ENCODE measurements at places on chromosomes 3 and 15. TPM values are rescaled to one million over a fixed set of nuclear protein-coding genes. Genes with fewer than 3 reads are reported as not detected.

DNA sequence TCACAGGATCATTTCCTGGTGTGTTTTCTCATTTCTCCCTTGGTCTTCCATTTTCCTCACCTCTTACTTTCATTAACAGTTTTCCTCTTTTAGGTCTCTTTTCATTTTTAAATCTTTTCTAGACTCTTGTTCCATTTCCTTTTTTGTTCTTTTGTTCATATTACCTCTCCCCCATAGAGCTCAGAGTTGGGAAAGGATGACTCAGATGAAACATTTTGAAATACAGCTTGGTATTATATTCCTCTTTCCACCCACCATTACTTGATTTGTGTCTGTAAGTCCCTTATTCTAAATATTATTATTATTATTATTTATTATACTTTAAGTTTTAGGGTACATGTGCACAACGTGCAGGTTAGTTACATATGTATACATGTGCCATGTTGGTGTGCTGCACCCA is 153.1 kb downstream of the VGLL3 start:
- no peaks in the 10 kb centered on the region for H3K27me3 ChIP-seq
- no peak overlapping the region for H3K4me3 ChIP-seq
- H3K4me1 ChIP-seq: no peaks in the 10 kb centered on the region
- no peaks in the 10 kb centered on the region for H3K36me3 ChIP-seq
- no peak for DNase-seq
- no peak overlapping the region for H3K27ac ChIP-seq

DNA sequence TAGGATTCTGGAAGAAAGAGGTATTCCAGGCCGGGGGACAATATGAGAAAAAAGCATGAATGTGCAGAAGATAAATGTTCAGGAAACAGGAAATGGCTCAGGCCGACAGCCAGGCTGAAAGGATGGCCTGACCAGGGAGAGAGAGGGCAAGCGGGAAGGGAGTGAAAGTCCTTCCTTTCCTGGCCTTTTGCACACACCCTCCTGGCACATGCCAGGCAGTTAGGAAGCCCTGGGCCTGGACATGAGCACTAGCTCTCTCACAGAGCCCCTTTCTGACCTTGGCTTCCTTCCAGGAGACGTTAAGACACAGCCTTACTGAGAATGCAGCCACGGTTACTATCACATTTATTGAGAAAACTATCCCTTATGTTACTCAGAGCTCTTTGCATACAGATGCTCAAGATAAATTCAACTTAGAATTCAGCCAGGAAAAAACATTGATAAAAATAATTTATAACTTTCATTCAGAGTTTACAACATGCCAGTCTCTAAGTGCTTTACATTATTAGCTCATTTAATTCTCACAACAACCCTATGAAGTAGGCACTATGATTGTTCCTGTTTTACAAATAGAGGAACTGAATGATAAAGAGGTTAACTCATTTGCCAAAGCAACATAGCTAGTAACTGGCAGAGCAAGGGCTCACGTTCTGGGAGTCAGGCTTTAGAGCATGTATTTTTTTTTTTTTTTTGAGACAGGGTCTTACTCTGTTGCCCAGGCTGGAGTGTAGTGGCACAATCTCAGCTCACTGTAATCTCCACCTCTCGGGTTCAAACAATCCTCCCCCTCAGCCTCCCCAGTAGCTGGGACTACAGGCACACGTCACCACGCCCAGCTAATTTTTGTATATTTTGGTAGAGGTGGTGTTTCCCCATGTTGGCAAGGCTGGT is 39.4 kb upstream of the SMAD3 start:
- H3K27me3 ChIP-seq: no peaks in the 10 kb centered on the region
- no peaks in the 10 kb centered on the region for H3K36me3 ChIP-seq
- H3K4me3 ChIP-seq: no peak overlapping the region
- peak overlapping the region; percentile 62 for H3K27ac ChIP-seq
- DNase-seq: no peak
- peaks cover 30% of the 10 kb centered on the region for H3K4me1 ChIP-seq

DNA sequence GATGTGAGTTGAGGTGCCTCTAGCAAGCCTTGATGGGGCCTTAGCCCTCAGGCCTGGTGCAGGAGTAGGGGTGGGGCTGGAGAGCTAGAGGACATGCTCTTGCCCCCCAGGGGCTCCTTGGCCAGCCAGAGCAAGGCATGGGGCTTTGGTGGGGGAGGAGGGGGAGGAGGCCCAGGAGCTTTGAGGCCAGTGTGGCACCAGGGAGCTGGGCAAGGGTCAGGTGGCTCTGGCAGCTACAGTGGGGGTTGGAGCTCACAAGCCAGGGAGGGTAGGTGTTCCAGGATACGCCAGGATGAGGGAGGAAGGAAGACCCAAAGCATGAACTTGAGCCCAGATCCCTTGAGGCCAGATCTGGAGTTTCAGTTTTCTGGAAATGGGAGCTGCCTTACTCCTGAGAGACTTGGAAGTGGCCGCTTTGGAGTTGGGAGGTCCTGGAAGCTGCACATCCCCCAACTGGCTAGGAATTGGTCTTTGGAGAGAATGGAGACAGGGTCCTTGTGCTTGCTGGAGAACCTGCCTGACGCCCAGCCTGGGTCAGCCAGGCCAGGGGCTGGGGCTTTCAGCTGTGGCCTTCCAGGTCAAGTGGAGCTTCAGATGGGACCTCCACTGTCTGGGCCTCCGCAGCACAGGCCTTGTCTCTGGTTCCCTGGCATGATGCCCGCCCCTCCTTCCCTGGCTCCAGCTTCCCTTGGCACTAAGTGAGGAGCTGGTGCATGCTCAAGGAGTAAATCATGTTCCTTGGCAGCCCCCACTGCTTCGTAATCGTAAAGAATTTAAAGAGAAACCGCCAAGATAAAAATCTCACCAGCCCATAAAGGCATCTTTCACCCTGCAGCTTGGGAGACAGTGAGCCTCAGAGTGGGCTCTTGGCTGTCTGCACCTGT is 8.7 kb downstream of the SEMA3F start:
- peak; percentile 80 for DNase-seq
- H3K27ac ChIP-seq: peak overlapping the region; percentile 83
- H3K4me1 ChIP-seq: peaks cover 49% of the 10 kb centered on the region
- peak overlapping the region; percentile 57 for H3K4me3 ChIP-seq
- H3K27me3 ChIP-seq: no peaks in the 10 kb centered on the region
- no peaks in the 10 kb centered on the region for H3K36me3 ChIP-seq

GRCh38 chr3:136270179-136270578 is 20.0 kb downstream of the PCCB start:
- no peak overlapping the region for H3K4me3 ChIP-seq
- H3K36me3 ChIP-seq: no peaks in the 10 kb centered on the region
- H3K27me3 ChIP-seq: no peaks in the 10 kb centered on the region
- DNase-seq: no peak
- no peak overlapping the region for H3K27ac ChIP-seq

DNA sequence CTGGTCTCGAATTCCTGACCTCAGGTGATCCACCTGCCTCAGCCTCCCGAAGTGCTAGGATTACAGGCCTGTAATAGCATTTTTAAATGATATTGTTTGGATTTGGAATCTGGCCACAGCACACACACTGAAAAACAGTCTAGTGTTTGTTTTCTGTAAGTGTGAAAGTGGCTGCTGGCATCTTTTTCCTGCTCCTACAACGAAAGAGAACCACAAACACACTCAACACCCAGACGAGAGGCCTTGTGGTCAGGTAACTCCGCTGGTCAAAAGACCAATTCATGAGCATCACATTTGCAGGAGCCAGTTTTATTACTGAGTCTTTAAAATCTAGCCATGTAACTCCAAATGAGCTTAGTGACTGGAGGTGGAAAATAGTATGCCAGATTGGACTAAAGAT is 50.2 kb downstream of the IMPG2 start:
- no peak overlapping the region for H3K27ac ChIP-seq
- peaks cover 12% of the 10 kb centered on the region for H3K4me1 ChIP-seq
- DNase-seq: no peak
- H3K27me3 ChIP-seq: no peaks in the 10 kb centered on the region
- H3K36me3 ChIP-seq: no peaks in the 10 kb centered on the region

- no peak overlapping the region for H3K27ac ChIP-seq
- no peaks in the 10 kb centered on the region for H3K27me3 ChIP-seq
- H3K4me1 ChIP-seq: no peaks in the 10 kb centered on the region
- no peaks in the 10 kb centered on the region for H3K36me3 ChIP-seq
- H3K4me3 ChIP-seq: no peak overlapping the region
Measured at GRCh38 chr15:49750553-49750952, 129.7 kb downstream of the DTWD1 start.

- peaks cover 32% of the 10 kb centered on the region for H3K4me1 ChIP-seq
- H3K27ac ChIP-seq: no peak overlapping the region
- H3K36me3 ChIP-seq: no peaks in the 10 kb centered on the region
- H3K4me3 ChIP-seq: no peak overlapping the region
- no peak for DNase-seq
Measured at GRCh38 chr15:67089217-67090193, 24.1 kb downstream of the SMAD3 start.

GRCh38 chr3:106281221-106281620 is 412.4 kb upstream of the CBLB start:
- H3K27me3 ChIP-seq: no peaks in the 10 kb centered on the region
- no peaks in the 10 kb centered on the region for H3K36me3 ChIP-seq
- no peak overlapping the region for H3K27ac ChIP-seq
- H3K4me1 ChIP-seq: no peaks in the 10 kb centered on the region
- no peak for DNase-seq

DNA sequence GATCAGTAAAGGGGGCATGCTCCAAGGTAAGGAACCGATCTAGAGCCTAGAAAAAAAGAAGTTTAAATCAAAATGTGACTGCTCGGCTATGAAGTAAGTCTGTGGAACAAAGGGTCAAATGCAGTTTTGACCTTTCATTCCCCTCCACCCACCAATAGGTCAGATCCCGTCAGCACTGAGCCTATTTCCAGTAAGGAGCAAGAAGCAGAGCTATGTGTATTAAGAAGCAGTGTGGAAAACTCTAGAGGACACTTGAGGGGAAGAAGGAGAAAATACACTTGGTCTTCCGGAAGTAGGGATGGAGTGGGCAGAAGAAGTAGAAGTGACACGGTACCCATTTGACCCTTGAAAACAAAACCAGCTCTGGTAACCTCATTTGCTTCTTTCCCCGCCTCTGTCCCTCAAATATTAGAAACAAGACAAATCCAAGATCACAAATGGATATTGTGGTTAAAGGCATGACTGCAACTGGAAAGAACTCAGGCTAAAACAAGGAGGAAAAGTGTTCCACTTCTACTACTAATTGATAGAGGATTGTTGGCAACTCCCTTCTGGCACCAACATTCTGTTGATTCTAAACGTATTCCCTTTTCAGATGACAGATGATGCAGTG is 888.3 kb upstream of the NR2F2 start:
- peak overlapping the region; percentile 9 for H3K27ac ChIP-seq
- no peak overlapping the region for H3K4me3 ChIP-seq
- H3K4me1 ChIP-seq: peaks cover 7% of the 10 kb centered on the region
- DNase-seq: no peak
- no peaks in the 10 kb centered on the region for H3K36me3 ChIP-seq
- H3K27me3 ChIP-seq: no peaks in the 10 kb centered on the region

GRCh38 chr3:46663591-46664135 is 29.8 kb downstream of the ALS2CL start:
- H3K27me3 ChIP-seq: no peaks in the 10 kb centered on the region
- no peaks in the 10 kb centered on the region for H3K36me3 ChIP-seq
- H3K4me3 ChIP-seq: no peak overlapping the region
- no peaks in the 10 kb centered on the region for H3K4me1 ChIP-seq
- H3K27ac ChIP-seq: no peak overlapping the region
- no peak for DNase-seq

GRCh38 chr3:177084616-177085015 is 112.7 kb downstream of the TBL1XR1 start:
- H3K27ac ChIP-seq: no peak overlapping the region
- H3K27me3 ChIP-seq: no peaks in the 10 kb centered on the region
- no peak overlapping the region for H3K4me3 ChIP-seq
- H3K4me1 ChIP-seq: peaks cover 52% of the 10 kb centered on the region
- DNase-seq: no peak

GOLGA8J gene
- total RNA-seq: 1.2 TPM

Measured in thoracic aorta (tissue), 2 donors.